ENCODE measurements at places on chromosomes 6 and 20.

- no peak for DNase-seq
Observed at GRCh38 chr20:11178946-11179654, 505.3 kb upstream of the JAG1 start.

GRCh38 chr6:48069280-48069679 lies 41.7 kb downstream of the PTCHD4 start:
- DNase-seq = peak; percentile 9

DNA sequence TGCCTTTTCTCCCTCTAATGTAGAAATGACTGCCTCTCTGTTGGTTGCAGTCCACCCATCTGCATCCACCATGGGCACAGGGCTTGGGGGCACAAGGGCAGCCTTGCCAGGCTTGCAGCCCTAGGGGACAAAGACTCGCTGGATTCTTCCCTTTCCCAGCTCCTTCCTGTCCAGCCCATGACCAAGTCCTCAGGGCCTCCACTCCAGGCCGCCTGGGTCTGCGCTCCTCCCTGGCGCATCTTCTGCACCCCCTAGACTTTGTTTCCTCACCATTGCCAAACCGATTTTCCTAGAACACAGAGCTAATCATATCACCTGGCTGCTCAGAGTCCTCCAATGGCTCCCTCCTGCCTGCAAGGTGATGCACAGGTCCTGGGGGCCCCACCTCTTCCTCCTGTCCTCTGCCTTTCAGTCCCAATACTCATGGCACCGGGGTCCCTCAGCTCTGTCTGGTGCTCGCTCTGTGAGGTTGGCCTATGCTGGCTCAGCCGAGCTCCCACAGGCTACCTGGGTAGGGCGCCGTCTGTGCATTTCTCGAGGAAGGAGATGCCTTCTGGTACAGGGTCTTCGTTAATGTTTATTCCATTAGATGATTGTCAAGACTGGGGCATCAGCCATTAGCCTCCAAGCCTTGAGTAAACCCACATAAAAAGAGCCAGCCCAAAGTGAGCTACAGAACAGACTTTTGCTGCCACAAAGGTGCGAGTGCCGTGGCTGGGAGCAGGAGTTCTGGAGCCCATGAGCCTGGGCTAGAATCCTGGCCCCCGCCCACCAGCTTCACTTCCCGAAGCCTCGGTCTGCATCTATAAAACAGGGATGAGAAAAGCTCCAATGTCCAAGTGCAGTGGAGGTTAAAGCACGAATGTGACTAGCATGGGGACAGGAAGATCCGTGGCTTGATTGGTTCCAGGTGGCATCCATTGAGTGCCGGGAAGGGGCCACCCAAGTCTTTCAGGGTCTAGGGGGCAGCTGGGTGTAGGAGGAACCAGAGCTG lies 17.7 kb downstream of the PSMG4 start:
- DNase-seq = no peak

GRCh38 chr20:46544576-46544975 lies 5.9 kb downstream of the OCSTAMP start:
- no peak for DNase-seq

- DNase-seq = no peak
Observed at GRCh38 chr20:46875059-46875458, 19.6 kb upstream of the EYA2 start.

DNA sequence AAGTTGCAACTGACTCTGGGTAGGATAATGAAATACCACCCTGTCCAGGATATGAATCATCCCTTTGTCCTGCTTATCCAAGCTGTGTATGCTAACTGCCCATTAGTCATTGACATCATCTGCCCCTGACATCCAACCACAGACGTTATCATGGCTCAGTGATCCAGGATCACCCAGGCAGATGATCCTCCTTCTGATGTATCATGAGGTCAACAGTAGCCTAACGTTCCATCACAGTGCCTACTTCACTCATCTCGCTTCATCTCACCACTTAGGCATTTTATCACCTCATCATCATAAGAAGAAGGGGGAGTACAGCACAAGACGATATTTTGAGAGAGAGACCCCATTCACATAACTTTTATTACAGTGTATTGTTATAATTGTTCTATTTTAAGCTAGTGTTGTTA lies 13.4 kb upstream of the BTN3A2 start:
- no peak for DNase-seq

GRCh38 chr20:618980-619379 lies 8.9 kb upstream of the TCF15 start:
- no peak for DNase-seq

DNA sequence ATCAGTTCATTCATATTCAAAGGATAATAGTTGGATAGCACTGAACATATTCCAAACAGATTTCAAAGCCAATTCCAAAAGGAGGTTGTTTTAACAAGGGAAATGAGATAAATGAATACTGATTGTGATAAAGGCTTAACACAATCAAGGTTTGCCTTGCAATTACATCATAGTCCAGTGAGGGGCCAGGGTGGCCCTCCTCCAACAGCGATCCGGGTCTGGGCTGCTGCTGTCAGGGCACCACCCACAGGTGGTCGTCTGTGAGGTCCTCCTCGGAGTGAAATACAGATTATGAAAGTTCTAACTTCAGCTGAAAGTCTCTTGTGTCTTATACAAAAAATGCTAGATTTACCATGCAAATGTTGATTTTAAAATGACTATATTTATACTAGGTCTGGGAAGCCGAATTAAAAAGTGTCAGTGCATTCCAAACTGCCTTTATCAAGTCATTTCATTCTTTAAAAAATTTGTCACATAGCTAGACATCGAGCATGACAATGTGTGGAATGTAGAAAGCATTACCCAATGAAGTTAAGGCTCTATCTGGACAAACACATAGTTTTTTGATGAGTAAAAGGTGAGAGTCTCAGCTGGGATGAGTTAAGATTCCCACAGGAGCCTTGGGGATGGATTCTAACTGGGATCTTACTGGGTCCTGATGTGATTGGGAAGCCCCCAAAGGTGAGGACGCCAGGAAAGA lies 65.9 kb upstream of the SLC22A23 start:
- no peak for DNase-seq

DNA sequence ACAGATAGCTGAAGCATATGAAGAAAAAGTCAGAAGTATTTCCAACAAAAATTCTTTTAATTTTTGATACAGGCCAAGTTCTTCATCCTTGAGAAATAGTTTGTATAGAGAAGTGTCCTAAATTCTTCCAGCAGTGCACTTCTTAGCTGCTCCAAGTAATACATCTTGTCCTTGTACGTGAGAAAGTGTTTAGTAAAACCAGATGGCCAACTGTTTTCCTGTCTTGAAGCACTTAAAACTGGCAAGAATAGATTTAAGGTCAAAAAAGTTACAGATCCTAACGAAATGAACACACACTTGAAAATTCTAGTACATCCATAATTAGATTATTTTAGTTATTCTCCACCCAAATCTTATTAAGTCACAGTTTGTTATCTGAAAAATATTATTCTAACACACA lies 52.2 kb upstream of the HSF2 start:
- no peak for DNase-seq

- DNase-seq = no peak
Observed at GRCh38 chr20:61982191-61982950, 83.3 kb downstream of the TAF4 start.

DNA sequence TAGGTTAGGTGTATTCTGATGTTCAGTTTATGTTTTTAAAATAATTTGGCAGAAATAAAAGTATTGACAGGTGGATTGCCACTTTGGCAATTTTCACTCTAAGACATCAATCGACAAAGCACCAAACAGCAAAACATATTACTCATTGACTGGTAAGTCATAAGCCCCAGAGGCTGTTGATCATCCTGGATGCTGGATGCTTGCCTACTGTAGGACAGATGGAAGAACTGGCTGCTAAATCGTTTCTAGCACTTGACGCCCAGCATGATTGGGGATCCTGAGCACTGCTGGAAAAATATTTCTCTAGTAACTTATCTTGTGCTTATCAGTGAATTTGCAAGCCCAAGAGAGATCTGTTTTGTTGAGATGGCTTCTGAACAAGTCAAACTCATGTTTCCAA lies 1001.9 kb upstream of the FLRT3 start:
- no peak for DNase-seq

- DNase-seq = no peak
Observed at GRCh38 chr6:124797224-124797623, 165.0 kb upstream of the RNF217 start.

DNA sequence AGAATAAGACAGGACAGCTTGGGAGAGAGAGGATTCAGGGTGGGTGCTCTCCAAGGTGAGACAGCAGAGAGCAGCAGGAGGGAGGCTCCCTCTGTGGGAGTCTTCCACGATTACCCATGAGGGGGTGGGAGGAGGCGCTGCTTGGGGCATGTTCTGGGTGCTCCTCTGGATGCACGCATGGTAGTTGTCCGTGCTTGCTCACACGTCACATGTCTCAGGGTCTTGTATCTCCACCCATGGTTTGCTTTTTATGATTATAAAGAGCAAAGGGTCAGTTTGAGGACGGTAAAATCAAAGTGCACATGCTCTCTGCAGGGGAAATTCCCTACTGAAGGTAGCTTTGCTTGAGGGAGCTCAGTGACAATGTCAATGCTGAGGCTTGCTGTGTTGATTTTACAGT lies 338.4 kb downstream of the THBS2 start:
- no peak for DNase-seq

DNA sequence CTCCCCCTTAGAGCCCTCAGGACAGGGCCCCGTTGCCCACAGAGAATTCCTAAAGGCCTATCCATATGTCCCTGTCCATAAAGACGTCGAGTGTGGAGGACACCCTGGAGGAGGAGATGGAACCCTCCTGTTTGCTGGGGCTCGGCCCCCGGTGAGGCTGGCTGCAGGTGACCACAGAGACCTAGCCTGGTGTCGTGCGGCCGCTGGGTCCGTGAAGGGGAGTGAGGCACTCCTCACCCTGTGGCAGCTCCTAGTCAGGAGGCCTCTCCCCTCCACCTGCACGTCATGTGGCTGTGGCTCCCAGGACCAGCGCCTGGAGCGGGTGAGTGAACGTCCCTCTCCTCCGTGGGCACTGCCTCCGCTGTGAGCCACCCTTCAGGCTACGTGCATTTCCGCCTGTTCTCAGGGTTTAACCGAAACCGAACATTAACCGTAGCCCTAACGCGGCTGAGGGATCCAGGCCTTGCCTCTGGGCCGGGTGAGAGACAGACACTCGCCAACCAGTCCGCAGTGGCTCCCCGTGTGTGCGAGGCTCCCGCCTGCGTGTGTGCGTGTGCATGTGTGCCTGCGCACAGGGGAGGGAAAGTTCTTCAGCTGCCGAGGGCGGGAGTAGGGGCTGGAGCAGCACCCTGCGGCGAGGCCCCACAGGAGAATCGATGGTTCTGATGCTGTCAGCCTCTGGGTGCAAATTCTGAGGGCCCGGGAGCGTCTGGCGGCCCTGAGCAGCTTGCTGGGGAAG lies 5.9 kb upstream of the TCEA2 start:
- no peak for DNase-seq

- DNase-seq = no peak
Observed at GRCh38 chr6:99589290-99589672, 17.4 kb upstream of the PRDM13 start.

GRCh38 chr20:24465730-24466129 lies 3.7 kb upstream of the SYNDIG1 start:
- no peak for DNase-seq

DNA sequence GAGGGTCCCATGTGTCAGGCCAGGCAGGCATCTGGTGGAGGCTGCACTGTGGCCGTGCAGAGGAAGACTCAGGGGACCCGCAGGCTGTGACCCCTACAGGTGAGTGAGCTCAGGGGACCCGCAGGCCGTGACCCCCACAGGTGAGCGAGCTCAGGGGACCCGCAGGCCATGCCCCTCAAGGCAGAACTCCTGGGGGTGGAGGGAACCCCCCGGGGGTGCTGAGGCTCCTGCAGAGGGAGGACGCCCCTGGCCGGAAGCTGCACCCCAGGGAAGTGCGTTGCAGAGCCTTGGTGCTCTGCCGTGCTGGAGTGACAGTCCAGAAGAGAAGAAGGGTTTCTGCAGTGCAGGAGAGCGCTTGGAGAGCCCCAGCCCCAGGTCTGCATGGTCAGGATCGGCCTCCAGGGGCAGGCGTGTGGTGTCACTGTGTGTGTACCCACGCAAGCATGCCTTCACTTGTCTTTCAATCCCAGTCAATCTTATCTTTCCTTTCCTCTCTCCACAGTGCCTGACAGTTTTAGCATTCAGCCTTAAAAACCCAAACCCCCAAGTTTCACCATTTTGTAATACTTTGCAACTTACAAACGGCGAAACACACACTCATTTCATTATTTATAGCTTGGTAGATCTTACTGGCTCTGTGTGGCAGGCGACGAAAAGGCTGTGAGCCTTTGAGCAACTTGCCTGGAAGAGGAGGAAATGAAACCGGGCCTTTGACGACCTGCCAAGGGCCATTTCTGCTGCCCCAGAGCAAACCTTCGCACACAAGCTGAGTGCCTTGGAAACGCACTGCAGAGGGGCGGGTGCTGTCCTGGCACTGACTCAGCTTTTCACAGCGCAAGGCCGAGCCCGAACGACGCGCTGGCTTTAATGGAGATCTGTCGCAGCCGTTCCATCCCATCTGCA lies 101.4 kb upstream of the AGPAT4 start:
- no peak for DNase-seq

GRCh38 chr6:84137051-84137375 lies 90.4 kb downstream of the CEP162 start:
- peak; percentile 20 for DNase-seq

- DNase-seq = no peak
Observed at GRCh38 chr20:52722926-52723688, 249.1 kb upstream of the TSHZ2 start.

GRCh38 chr6:131061751-131062119 lies 1.3 kb downstream of the EPB41L2 start:
- DNase-seq = no peak

DNA sequence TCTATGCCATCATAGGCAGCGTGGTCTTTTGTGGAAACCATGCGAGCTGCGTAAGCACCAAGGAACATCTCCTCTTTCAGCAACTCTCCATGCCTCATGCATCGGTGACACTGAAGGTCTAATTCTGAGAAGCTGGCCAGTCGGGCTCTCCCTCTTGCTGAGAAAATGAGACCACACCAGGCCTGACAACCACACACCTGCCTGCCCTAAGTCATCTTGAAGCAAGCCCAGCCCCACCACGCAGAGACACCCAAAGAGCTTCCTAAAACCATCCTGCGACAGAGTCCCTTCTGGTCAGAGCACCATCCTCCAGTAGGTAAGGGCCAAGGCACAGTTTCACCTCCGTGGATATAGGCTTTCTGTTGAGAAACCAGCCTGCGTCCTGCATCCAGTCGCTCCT lies 26.6 kb downstream of the PREX1 start:
- DNase-seq = no peak

DNA sequence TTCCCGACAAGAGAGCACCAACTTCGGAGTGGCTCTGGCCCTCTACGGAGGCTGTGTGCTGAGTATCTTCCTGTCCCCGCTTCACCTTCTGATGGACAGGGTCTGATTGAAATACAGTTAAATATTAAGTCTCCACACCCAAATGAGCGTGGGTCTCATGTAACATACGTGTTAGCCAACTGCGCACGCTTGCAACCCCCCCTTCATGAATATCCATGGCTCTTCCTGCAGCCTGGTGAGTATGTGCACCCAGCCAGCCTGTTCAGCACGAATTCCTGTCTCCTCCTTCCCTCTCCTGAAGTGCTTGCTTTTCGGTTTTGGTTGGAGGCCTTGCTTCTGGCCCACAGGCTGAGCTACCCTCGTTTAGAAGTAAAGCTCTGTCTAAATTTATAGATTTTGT lies 102.9 kb upstream of the FRMD1 start:
- DNase-seq = no peak

- DNase-seq = no peak
Observed at GRCh38 chr20:56810141-56810540, 181.0 kb downstream of the TFAP2C start.
